ENCODE measurements at places on chromosomes 11 and 22.

GRCh38 chr11:36509201-36509639 lies 852 bp downstream of the TRAF6 start:
- no peak for DNase-seq

DNA sequence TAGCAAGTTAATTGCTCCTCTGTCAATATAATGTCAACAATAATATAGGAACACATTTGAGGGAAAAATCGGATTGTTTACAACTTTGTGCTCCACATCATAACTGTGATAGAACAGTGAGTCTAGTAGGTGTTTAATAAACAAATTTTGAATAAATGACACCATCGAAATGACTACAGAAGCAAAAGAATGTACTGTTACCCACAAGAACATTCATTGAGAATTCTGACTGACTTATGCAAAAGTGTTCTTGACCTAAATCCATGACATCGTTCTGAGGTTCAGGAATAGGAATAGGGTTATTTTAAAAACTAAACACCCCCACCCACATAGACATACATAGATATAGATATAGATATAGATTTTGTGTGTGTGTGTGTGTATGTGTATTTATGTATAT lies 8.4 kb downstream of the LRRC4C start:
- DNase-seq = no peak

DNA sequence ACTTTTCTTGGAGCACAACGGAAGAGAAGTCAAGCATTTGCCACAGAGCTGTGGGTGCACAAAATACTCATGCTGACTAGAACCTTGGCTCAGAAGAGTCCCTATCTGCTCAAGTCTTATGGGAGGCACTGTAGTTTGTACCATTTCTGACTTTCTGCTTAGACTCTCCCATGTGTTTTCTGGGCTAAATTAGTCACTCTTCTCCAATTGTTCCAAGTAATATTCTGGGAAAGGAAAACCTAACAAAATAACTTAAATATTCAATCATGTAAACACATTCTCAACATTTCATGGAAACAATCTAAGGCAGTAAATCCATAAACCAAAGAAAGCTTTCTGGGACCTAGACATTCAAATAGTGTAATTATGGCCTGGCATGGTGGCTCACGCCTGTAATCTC lies 220.7 kb downstream of the SWAP70 start:
- no peak for DNase-seq

- DNase-seq = no peak
Observed at GRCh38 chr11:69893631-69894030, 74.4 kb upstream of the FGF3 start.

GRCh38 chr11:45662096-45662664 lies 3.2 kb downstream of the CHST1 start:
- no peak for DNase-seq

GRCh38 chr11:93526641-93527583 lies 16.3 kb downstream of the SMCO4 start:
- DNase-seq = no peak

- DNase-seq = no peak
Observed at GRCh38 chr11:60345489-60345888, 18.4 kb downstream of the MS4A6E start.

DNA sequence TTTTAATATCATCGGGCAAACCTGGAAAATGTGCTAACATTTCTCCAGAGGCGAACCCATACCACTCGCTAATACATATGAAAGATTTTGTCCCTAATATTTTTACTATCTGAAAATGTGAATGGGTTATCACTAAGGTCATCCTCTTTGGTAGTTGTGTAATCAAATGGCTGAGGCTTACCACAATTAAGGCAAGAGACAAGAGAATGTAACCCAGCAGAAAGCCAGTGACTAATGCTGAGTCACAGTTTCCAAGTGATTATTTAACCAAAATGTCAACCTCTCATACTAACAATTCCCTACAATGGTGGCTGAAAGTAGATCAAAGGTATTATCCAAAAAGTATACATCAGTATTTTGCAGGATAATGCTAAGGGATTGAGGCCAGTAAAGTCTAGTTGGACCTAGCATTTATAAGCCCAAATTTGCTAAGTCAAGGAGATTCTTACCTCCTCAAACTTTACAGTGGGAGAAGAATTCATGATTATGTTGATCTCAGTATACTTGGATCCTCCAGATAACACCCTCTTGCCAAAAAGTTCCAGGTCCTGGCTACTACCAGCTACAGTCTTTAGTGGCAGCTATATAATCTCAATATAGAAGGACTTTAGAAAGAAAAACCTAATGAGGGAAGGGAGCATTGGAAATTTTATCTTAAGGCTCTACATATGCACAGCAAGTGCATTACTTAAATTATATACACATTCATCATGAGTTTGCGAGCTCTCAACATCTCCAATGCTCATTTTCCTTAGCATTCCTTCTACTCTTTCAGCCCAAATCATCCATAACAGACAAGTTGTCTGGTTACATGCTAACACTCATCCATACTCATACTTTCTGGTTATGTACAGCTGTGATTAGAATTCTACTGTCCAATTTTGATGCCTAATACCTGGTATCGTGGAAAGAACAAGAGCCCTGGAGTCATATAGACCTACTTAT lies 25.4 kb downstream of the SIK3 start:
- no peak for DNase-seq

DNA sequence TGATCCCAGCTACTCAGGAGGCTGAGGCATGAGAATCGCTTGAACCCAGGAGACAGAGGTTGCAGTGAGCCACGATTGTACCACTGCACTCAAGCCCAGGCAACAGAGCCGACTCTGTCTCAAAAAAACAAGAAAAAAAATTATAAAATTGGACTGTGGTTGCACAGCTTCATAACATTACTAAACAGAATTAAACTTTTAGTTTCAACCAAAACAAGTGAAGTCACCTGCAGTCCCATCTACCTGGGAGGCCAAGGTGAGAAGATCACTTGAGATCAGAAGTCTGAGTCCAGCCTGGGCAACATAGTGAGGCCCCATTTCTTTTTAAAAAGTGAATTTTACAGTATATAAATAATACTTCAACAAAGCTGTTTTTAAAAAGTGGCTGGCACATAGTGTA lies 47.8 kb upstream of the CD5 start:
- DNase-seq = no peak

GRCh38 chr11:75594211-75594610 lies 32.2 kb downstream of the SERPINH1 start:
- DNase-seq = no peak

DNA sequence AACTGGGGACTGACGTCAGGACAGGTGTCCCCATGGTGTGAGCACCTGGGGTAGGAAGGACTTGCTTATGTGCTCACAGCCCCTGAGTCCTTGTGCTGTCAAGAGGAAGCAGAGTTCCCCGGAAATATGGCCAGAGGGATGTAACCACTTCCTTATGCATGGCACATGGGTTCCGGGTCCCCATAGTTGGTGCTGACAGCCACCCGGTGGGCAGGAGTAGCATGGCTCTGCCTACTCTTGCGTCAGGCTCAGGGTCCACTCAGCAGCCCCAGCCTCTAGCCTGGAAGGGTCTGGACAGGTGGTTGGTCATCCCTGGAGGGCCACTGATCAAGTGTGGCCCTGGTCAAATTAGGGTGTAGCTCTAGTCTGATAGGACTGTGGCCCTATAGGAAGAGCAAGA lies 42.8 kb upstream of the CCND1 start:
- no peak for DNase-seq

DNA sequence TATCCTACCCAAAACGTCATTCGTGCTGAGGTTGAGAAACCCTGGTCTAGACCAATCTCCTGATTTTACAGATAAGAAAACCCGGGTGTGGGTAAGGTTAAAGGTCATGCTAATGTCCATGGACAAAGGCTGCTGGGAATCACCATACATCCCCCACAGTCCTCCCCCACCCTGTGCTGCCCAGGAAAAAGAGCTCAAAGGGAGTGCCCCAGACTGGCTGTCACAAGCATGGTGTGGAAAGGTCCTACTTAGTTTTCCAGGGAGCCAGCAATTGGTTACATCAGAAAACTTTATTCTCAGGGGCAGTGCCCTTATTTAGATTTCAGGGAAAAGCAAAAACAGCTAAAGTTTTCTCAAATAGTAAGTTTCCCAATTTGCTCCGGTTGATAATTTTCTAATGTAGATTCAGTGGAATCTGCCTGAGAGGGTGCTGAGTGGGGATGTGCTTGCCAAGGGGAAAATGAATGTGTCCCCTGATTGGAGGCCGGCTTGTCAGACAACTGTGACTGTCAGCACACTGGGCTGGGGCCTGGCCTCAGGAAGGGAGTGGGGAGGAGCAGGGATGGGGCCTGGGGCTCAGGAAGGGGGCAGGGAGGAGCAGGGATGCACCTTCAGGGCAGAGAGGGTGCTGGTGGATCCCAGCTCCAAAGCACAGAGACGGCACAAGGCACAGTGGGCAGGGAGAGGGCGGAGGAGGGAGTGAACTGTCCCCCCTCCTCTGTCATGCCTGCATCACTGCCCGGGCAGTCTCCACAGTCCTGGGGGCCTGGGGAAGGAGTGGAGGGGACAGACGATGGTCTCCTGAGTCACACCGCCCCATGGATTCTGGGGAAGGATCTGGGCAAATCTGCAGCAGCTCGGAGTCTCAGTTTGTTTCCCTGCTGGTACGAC lies 263.6 kb downstream of the KIRREL3 start:
- DNase-seq = no peak

GRCh38 chr22:40819599-40820140 lies 524 bp upstream of the SLC25A17 start:
- DNase-seq = no peak

GRCh38 chr11:100769617-100770016 lies 82.5 kb downstream of the ARHGAP42 start:
- DNase-seq = no peak

DNA sequence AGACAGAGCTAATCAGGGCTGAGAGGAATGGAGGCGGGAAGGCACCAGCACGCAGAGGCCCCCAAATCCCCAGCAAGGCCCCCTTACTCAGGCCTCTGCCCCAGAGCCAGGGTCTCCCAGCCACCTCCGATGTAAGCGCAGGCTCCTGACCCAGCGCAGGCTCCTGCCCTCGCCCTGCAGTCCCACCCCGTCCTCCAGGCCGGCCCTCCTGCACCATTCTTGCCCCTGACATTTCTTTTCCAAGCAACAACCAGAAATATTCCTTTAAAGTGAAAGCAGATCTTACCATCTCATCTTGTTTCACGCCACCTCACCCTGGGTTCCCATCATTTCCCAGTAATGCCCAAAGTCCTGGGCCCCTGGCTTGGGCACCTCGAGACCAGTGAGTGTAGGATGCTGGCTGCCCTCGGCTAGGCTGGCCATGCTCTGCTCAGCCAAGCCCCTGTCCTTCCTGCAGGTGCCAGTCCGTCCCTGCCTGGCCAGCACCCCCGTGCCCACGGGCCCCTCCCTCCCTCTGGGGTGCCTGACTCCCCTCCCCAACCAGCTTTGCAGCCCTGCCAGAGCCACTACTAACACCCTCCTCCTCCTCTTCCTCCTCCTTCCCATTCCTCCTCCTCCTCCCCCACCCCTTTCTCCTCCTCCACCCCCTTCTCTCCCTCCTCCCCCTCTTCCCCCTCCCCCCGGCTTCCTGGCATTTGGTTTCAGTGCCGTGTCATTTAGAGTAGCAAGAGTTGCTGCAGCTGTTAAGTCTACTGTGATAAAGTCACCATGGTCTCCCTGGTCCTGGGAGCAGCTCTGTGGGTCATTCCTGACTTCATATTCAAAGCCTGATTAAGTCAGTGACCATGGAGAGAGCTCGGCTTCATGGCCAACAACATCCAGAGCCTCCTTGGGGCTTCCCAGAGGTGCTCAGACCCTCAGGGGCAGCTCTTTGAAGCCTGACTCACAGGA lies 78.7 kb downstream of the PIWIL3 start:
- DNase-seq = no peak

DNA sequence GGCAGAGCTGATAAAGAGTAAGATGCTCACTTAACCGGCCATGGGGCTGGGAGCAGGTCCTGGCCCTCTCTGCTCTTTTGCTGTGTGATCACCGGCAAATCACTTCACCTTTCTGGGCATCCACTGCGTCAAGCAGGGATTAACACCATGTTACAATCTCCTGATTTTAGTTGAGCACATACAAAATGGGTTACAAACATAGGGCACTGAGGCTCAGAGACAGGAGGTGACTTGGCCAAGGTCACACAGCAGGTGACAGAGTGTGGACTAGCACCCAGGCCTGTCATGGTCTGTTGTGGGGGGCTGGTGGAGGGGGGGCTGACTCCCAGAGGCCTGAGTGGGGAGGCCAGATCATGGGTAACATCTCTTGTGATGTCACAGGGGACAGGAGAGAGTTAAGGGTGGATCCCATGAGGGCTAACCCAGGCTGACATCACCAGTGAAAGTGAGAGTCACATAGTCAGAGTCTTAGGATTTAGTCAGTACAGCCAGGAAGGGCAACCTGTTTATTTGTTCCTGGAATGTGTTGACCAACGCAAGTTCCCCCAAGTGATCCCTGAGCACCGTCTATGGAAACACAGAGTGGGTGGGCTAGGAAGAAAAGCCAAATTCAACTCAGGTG lies 27.8 kb downstream of the GDPD5 start:
- no peak for DNase-seq

- no peak for DNase-seq
Observed at GRCh38 chr11:1729692-1730011, 20.7 kb downstream of the IFITM10 start.

DNA sequence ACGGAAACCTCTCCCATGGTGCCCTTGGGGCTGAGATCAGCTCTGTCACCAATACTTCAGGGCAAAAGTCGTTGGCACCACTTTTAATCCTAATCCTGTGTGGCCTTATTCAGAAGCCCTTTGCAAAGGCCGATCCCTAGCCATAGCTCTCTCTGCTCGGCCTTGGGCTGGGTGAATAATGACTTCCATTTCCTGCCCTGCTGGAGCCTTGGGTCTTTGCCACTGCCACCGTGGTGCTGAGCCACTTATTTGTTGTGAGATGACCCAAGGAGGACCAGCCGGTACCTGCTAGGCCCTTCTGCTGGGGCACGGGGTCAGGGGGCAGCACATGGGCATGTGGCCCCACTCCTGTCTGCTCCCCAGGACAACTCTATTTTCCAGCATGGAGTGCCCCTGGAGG lies 188.2 kb downstream of the ST3GAL4 start:
- no peak for DNase-seq

DNA sequence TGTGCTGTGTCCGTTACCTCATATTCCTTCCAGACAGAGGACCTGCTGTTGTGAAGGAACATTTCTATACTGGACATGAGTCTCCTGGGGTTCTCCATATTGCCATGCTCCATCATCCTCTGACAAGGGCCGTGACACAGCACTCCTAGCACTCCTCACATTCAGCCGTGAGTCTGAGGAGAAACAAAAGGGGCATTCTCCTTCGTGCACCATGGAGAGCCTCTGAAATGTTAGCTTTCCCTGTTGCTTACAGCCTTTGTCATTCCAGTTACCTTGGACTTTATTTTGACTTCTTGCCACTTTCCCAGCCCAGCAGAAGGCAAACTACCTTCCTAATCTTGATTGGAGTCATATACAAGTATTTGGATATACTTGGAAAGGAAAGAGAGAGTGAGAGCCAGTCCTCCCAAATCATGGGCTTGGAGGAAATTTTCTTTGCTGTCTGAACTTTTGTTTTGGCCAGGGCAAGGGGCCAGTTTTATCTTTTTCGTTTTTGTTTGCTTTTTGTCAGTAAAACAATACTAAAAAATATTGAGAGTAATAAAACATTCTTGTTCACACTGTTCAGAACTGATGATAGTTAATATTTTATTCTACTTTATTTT lies 29.1 kb upstream of the TECTA start:
- DNase-seq = no peak

Data from stimulated activated CD8-positive, alpha-beta memory T cell treated with anti-CD3 and anti-CD28 coated beads, Interleukin-4, amount 100 ng/mL, for 1 hour (primary cell).